PC-3 (cell line): ENCODE measurements at places on chromosomes 7 and 10. TPM values are rescaled to one million over a fixed set of nuclear protein-coding genes. Genes with fewer than 3 reads are reported as not detected.

DNA sequence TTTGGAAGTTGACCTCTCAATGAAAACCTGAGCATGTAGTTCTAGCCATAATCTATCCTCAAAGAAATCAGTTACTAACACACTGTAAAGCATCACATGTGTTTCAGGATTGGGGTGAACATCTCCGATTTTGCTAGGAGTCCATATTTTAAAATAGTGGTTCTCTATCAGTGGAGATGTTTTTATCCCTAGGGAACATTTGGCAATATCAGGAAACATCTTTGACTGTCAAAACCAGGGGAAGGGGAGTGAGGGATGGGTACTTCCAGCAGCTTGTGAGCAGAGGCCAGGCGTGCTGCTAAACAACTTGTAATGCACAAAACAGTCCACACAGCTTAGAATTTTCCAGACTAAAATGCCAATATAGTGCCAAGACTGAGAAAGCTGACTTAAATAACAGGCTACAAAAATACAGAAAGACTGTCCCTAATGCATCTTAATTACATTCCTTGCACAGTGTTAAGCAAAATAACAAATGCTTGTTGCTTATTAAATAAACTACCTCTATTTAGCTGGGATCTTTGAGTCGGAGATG, 120.9 kb downstream of the CRPPA start:
- no peak for DNase-seq
- peaks cover 6% of the 10 kb centered on the region; the same call in 1 of the 2 replicates for H3K4me1 ChIP-seq
- no peaks in the 10 kb centered on the region for H3K36me3 ChIP-seq

The PNLIPRP1 gene
- not detected in 2 replicates for total RNA-seq

GRCh38 chr7:147279514-147279913, 1162.9 kb downstream of the CNTNAP2 start:
- peaks cover 30% of the 10 kb centered on the region for H3K4me1 ChIP-seq
- H3K27me3 ChIP-seq = no peaks in the 10 kb centered on the region
- peak; percentile 70 for DNase-seq
- H3K27ac ChIP-seq = peak overlapping the region; percentile 42
- H3K36me3 ChIP-seq = no peaks in the 10 kb centered on the region

The PPA1 gene
- total RNA-seq = 392 and 440 TPM in 2 replicates

DNA sequence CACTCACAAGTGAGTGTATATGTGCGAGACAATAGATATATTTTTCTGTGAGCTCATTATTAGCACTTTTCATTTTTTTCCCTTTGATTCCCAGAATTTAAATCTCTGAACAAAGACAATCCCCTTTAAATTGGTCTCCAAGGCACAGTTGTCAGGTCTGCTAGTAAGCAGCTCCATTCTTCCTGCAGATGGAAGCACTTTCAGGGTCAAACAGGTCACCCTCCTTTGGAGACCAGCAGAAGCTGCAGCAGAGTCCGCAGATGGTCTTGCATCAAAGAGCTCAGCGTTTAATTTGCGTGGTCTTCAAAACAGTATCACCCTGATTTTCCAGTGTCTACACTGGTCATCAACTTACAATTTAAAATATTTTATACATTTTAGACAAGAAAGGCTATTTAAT, 543.8 kb downstream of the ARL4A start:
- no peak overlapping the region for H3K4me3 ChIP-seq
- DNase-seq = no peak
- H3K27ac ChIP-seq = no peak overlapping the region
- no peaks in the 10 kb centered on the region for H3K27me3 ChIP-seq
- H3K4me1 ChIP-seq = no peaks in the 10 kb centered on the region
- H3K36me3 ChIP-seq = no peaks in the 10 kb centered on the region
